ENCODE measurements at places on chromosomes 3 and 15.

GRCh38 chr15:70628549-70628896 is 134.8 kb downstream of the UACA start:
- peak; percentile 24 for DNase-seq

- DNase-seq: no peak
These were observed 11.2 kb upstream of the TXNRD3 start for GRCh38 chr3:126665959-126666657.

DNA sequence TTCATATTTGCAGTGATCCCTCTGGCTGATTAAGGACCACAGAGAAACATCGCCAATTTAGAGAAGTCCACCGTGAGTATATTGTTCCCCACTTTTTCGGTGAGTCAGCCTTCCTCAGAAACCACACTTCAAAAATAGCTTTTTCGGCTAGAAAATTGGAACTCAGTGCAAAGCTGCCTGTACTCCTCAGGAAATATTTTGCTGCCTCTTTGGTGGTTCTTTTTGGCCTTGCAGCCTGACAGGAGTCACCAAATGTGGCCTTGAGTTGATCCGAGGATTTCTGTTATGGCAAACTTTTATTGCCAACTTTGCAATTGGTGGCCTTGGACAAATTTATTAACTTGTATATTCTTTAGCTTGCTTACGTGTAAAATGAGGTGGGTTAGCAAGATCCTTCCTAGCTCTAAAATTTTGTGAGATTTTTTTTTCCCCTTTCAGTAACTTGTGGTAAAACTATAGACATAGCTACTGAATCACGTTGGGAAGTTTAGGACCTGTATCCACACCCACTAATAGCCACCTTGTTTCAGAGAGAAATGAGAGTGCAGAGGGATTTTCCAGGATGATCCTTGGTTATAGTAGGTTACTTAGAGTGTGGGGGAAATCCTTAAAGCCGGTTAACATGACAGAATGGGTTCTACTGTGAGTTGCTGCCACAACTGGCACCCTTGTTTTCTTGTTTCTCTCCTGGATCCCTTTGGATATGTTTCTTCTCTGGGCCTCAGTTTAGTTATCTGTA is 9.9 kb downstream of the ARL6IP5 start:
- no peak for DNase-seq

DNA sequence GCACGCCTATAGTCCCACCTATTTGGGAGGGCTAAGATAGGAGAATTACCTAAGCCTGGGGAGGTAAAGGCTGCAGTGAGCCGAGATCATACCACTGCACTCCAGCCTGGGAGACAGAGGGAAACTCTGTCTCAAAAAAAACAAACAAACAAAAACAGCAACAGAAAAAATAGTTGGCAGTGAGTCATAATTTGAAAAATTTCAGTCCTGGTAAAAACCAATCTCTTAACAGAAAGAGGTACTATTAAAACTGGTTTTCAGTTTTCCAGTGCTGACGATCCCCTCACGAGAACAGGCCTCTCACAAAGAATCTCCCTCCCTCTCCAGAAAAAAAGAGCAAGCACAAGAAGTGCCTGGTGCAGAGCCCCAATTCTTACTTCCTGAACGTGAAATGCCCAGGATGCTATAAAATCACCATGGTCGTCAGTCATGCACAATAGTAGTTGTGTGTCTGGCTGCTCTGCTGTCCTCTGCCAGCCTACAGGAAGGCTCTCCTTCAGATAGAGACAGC is 22.8 kb upstream of the MAP4 start:
- peak; percentile 32 for DNase-seq

DNA sequence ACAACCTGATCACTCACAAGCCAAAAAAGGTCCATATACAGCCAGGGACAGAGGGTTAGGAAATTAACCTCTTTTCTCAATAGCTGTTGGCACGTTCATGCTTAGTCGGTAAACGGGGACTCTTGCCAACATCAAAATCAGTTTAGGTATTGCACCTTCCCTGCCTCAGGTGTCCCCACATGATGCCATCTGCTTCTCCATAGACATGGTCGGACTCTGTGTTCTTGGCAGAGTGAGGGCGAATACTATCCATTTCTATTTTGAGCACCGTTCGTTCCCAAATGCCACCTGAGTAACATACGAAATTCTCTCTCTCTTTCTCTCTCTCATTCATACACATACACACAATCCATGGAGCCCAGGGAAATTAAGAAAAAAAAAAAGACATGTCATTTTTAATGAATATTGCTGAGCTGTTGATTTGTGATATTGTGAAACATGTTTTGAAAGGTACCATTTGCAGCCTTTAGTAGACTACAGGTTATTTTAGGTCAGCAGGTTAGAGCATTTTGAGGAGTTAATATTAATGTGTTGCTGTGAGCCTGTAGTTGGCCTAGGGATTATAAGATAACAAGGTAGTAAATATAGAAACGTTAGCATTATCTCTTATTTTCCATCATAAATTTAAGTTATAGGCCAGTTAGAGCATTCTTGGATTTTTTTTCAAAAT is 78.5 kb downstream of the GHSR start:
- DNase-seq: no peak

DNA sequence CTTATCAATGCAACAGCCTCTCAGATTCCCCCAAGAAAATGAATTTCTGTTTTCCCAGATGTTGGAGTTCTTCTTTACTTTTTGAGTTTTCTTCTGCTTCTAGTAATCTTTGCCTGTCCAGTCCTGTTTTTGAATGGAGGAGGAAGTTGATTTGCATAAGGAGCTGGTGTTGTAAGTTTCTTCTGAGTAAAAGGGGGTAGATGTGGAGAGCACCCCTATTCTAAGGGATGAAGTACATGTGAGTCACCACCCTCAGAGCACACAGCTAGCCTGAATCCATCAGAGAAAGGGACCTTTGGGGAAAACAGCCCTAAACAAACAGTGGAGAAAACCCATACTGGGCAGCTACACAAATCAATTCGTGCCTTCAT is 34.5 kb downstream of the ACAA1 start:
- no peak for DNase-seq

DNA sequence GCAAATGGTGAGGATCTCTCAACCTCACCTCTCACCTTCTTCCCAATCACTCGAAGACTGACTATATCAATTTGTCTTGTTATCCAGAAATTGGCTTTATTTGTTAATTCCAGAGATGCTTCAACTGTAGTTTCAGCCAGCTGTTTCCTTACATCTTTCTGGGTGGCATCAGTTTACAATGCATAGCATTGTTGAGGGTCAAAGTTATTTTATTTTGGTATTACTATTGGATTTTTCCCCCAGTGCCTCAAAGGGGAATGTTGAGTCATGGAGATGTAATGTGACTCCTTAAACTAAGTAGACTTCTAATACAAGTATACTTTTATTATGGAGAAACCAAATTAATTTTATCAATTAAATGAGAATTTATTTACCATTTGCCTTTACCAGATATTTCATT is 351.6 kb downstream of the TIGIT start:
- no peak for DNase-seq

DNA sequence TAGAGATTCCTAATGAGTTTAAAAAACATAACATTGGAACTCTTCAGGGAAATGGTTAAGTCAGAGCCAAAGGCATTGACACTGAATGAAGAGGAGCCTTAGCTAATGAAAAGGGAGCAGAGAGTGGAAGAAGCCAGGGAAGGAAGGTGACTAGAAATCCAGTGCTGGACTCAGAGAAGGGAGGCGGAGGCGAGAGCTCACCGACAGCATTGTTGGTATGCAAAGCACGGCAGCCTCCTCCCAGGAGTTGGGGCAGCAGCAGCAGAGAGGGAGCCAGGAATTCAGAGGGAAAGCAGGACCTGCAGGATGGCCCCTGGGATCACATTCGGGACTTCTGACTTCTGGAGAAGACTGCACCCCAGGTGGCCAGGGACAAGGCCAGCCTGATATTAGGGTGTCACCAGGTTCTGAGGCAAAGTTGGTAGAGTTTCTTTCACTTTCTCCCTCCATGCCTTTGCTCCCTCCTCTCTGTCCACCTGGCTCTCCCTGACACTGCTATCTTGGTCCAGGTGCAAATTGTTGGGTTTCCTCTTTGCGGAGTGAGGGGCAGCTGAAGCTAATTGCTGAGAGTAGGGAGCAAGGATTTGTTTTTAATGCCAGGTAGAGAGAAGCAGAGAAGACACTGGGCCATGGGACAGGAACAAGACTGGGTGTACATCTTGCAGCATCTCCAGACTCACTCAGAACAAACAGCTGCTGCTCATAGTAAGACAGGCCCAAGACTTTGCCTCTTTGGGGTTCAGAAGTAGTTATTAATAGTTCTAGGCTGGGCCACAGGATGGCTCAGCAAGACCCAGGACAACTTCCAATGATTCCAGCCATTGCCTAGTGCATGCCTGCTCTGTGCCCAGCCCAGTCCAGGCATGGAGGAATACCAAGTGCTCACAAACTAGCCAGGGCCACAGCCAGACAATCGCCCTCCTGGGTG is 157.9 kb downstream of the TLE3 start:
- peak; percentile 77 for DNase-seq

- DNase-seq: peak; percentile 12
These were observed 928.2 kb downstream of the EPHA3 start for GRCh38 chr3:90035643-90036042.

GRCh38 chr3:8775181-8775580 is 5.8 kb upstream of the OXTR start:
- no peak for DNase-seq

GRCh38 chr15:89863918-89864317 is 29.9 kb downstream of the AP3S2 start:
- no peak for DNase-seq

GRCh38 chr3:32571192-32571485 is 481 bp upstream of the DYNC1LI1 start:
- DNase-seq: no peak

DNA sequence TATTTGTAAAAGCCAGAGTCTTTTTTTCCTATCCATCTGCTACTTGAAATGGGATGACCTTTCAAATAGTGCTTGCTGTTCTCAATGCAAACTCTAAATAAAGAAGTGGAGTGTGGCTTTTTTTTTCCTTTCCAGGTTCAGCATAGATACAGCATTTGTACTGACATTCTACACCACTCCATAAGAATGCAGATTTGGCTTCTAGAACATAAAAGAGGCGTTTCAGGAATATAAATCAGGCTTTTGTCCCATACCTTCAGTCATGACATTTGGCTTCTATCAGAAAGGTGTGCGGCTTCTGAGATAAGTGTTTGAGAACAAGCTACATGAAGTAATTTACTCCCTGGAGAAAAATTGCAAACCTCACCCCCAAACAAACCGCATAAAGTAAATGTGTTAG is 553.1 kb downstream of the FHIT start:
- DNase-seq: no peak

- peak; percentile 14 for DNase-seq
These were observed 22.6 kb downstream of the RARRES1 start for GRCh38 chr3:158709666-158710083.

GRCh38 chr3:172247525-172248274 is 200.6 kb downstream of the GHSR start:
- no peak for DNase-seq

- DNase-seq: no peak
These were observed 56.9 kb downstream of the LRCH3 start for GRCh38 chr3:197847866-197848401.

GRCh38 chr15:91319371-91320059 is 219.5 kb downstream of the SV2B start:
- no peak for DNase-seq

DNA sequence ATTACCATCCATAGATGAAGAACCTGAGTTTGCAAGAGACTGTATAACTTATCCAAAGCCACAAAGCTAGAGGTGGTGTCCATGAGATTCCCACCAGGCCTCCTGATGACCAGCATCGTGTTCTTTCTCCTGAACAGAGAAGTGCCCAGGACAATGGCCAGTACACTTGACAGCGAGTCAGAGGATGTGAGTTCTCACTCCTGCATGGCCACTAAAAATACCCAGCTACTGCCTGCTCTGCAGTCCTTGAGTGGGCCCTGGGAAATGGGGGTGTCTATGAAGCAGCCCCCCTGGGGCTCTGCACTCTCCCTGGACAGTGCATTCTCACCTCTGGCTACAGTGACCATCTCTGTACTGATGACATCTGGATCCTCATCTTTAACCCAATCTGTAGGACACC is 201.2 kb downstream of the RPLP1 start:
- DNase-seq: no peak

Measured in ELF-1 (cell line).